ENCODE measurements at places on chromosomes 5 and 9.

GRCh38 chr5:41356786-41357185 is 143.5 kb upstream of the C6 start:
- H3K27ac ChIP-seq = no peak overlapping the region
- no peak for DNase-seq
- no peaks in the 10 kb centered on the region for H3K27me3 ChIP-seq
- no peaks in the 10 kb centered on the region for H3K36me3 ChIP-seq
- no peak overlapping the region for H3K4me3 ChIP-seq

DNA sequence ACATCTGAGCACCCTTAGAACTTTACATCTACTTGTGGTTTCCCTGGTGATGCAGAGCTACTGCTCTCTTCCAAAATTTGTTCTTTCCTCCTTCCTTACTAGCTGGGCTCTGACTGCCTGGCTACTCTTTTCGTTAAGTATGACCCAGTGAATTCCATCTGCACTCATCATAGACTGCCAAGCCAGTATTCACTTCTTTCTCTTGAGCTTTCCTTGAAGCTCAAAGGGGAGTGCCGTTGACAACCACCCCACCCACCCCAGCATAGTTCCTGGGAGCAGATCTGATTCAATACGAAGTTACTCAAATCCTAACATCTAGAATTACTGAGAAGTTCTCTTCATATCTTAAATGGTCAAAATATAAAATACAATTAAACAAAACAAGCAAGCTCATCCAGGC is 190.5 kb downstream of the ADAMTS12 start:
- no peaks in the 10 kb centered on the region for H3K36me3 ChIP-seq
- no peak overlapping the region for H3K4me3 ChIP-seq
- H3K27me3 ChIP-seq = no peaks in the 10 kb centered on the region
- no peak overlapping the region for H3K27ac ChIP-seq

- no peak overlapping the region for H3K4me3 ChIP-seq
- no peaks in the 10 kb centered on the region for H3K36me3 ChIP-seq
- H3K27ac ChIP-seq = no peak overlapping the region
- no peaks in the 10 kb centered on the region for H3K27me3 ChIP-seq
- DNase-seq = no peak
These were observed 499.8 kb downstream of the BNC2 start for GRCh38 chr9:16370647-16371046.

DNA sequence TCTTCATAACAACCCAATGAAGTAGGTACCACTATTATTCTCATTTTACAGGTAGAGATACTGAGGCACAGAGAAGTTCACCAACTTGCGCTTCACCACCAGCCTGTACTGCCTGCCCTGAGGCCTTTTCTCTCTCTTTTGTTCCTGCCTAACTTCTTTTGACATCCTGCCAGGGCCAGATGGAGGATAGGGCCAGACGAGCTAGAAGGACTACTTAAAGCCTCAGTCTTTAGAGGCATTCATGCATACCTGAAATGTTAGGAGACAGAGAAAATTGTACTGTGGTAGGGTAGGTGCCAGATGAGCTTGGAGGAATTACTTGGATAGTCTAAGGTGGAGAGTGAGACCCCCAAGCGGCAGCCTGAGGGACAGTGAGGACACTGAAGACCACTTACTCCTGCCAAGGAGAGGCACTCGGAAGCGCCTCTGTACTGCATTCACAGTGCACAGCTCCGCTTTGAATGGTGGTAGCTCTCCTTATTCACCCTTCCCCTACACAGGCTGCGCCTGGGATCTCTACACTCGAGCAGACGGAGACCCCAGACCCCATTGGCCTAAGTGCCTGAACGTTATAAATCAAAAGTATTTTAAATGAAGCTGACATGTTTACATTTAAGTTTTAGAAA is 6.2 kb upstream of the ORM1 start:
- H3K4me3 ChIP-seq = no peak overlapping the region
- no peaks in the 10 kb centered on the region for H3K36me3 ChIP-seq
- no peak for DNase-seq
- H3K4me1 ChIP-seq = no peaks in the 10 kb centered on the region

- no peak overlapping the region for H3K27ac ChIP-seq
- H3K36me3 ChIP-seq = no peaks in the 10 kb centered on the region
- no peak for DNase-seq
- no peaks in the 10 kb centered on the region for H3K27me3 ChIP-seq
- no peaks in the 10 kb centered on the region for H3K4me1 ChIP-seq
These were observed 300.0 kb downstream of the KIF4B start for GRCh38 chr5:155313518-155313917.

DNA sequence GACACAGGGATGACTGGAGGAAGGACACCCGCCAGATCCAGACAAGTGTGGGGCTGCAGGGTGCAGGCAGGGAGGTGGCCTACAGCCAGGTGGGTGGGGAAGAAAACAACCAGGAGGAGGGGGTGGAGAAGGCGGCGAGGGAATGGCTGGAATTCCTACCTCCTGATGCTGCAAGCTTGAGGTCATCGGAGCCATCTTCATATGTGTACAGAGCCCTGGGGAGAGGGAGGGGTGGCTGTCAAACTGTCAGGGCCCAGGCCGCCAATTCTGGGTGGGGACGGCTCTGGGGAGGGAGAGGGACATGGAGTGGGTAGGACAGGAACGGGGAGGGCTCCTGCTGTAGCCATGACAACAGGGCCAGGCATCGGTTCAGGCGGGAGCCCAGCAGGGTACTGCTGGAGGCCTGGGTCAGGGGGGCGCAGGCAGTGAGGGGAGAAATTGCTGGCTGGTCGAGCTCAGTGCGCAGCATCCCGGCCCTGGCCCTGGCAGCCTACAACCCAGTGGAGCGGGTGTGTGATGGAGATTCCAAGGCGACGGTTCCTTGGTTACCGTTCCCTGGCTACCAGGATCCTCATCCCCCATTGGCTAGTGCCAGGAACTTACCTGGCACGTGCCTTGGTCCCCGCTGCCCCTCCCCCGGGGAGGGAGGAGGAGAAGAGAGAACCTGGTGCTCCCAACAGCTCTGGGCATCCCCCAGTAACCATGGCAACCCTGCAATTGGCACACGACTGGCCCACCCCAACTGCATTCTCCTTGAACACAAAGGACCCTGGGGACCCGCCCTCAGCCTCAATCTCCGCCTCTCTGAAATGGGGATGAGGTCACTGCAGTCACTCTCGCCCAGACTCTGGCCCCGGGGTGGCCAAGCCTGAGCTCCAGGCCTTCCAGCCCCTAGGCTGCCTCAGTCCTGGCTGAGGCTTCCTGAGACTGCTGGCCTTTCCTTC is 4.5 kb downstream of the DBN1 start:
- DNase-seq = no peak
- no peaks in the 10 kb centered on the region for H3K27me3 ChIP-seq
- H3K4me3 ChIP-seq = no peak overlapping the region
- peaks cover 55% of the 10 kb centered on the region for H3K4me1 ChIP-seq

DNA sequence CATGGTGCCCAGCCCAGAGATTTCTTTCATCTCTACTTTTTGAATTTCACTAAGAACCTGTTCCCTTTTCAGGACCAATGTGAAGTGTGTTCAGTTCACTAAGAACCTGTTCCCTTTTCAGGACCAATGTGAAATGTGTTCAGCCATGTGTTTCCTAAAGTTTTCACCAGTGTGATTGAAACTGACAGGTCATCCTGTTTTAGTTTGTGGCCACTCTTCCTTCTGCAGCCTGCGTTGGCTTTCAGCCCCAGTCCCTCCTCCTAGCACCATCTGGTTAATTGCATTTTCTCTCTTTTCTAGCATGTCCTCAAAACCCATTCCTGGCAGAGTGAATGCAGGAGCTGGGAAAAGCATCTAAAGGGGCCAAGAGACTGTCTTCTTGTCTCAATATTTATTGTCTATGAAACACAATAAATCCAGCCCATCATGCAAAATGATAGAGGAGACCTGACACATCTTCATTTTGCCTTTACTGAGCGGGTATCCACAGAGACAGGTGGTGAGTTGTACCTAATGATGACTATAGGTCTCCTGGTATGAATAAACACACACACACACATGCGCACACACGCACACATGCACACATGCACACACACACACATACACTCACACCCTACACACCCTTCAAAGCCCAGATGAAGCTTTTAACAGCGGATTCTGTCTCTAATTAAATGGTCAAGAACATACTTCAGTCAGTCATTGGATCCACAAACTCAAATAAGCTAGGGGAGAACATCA is 6.1 kb upstream of the PANK3 start:
- peaks cover 1% of the 10 kb centered on the region for H3K4me1 ChIP-seq
- peaks cover 12% of the 10 kb centered on the region for H3K27me3 ChIP-seq
- DNase-seq = no peak

GRCh38 chr9:17480966-17481365 is 97.9 kb upstream of the SH3GL2 start:
- H3K27ac ChIP-seq = no peak overlapping the region
- H3K36me3 ChIP-seq = no peaks in the 10 kb centered on the region
- no peak overlapping the region for H3K4me3 ChIP-seq
- no peaks in the 10 kb centered on the region for H3K27me3 ChIP-seq

GRCh38 chr9:109335929-109336328 is 15.1 kb upstream of the EPB41L4B start:
- H3K27me3 ChIP-seq = no peaks in the 10 kb centered on the region
- no peak overlapping the region for H3K27ac ChIP-seq
- H3K36me3 ChIP-seq = no peaks in the 10 kb centered on the region
- no peak overlapping the region for H3K4me3 ChIP-seq

DNA sequence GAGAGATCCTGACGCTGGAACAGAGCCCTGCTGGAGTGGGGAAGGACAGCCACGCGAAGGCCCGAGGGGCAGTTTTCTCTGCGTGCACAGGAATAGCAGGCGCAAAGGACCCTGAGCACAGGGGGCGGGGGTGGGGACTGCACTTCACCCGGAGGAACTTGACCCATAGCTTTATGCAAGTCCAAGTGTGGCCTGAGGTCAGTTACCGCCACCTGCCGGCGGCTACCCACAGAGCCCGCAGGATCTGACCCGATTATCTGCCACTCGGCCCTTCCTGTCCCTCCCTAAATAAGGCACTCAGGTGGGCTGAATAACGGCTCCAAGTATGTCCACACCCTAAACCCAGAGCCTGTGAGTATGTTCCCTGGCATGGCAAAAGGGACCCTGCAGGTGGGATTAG is 65.4 kb upstream of the FCN1 start:
- H3K4me3 ChIP-seq = no peak overlapping the region
- no peaks in the 10 kb centered on the region for H3K27me3 ChIP-seq
- no peaks in the 10 kb centered on the region for H3K4me1 ChIP-seq
- H3K27ac ChIP-seq = no peak overlapping the region
- no peaks in the 10 kb centered on the region for H3K36me3 ChIP-seq

Measured in esophagus squamous epithelium (tissue), 5 donors.